Esophagus muscularis mucosa (tissue), 4 donors: ENCODE measurements at places on chromosomes 3 and 15.
A peak's percentile ranks its signal among the peaks of the same experiment; 100 is the strongest.

GRCh38 chr3:126147147-126147931 is 33.0 kb downstream of the ALDH1L1 start:
- peak; percentile 91 for DNase-seq

GRCh38 chr3:42024591-42025351 is 62.9 kb upstream of the ULK4 start:
- DNase-seq, result no peak

- no peak for DNase-seq
These were observed 396.3 kb upstream of the PROK2 start for GRCh38 chr3:72181251-72181650.

- DNase-seq, result peak; percentile 97
These were observed at the start of gene C3orf18 for GRCh38 chr3:50567386-50568167. TSS of gene C3orf18 (minus strand) at chr3:50567747. CDS start at chr3:50565699, 2,048 bp downstream.

DNA sequence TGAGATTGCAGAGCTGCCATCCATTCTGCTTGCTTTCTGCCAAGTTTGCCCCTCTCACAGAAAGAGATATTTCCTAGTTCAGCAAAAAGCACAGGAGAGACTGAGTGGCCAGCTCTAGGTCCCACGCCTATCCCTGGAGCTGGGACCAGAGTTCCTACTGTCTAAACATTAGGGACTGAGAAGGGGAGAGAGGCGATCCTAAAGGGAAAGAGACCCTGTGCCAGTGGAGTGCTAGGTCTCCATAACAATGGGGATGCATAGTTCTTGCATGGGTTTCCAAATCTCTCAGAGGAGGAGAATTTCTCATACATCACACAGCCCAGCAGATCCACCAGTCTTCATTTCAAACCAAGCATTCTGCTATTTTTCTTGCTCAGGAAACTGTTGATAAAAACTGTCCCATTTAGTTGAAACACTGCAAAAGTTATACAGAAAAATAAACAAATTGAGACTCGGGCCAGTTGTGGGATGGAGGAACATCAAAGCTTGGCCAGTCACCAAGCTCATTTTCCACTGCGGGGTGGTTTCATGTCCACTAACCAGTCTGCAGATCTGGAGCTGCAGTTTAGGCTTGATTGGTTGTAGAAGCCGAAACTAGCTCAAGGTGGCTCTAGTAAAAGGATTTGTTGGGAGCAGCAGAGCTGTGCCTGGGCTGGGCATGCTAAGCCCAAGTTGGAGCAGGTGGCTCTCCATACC is 62.7 kb downstream of the EEFSEC start:
- no peak for DNase-seq

DNA sequence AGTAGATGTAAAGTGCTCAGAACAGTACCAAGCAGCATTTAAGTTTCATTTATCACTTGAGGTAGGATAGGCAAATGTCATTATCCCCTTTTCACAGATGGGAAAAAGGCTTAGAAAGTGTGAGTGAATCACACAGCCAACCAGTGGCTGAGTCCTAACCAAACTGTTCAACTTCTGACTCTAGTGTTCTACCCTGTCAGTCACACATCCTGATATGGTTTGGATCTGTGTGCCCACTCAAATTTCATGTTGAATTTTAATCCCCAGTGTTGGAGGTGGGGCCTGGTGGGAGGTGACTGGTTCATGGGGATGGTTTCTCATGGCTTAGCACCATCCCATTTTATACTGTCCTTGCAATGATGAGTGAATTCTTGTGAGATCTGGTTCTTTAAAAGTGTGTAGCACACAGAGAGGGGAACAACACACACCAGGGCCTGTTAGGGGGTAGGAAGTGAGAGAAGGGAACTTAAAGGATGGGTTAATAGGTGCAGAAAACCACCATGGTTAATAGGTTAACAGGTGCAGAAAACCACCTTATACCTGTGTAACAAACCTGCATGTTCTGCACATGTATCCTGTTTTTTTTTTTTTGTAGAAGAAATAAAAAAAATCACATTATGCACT is 304.7 kb downstream of the SUCLG2 start:
- no peak for DNase-seq

DNA sequence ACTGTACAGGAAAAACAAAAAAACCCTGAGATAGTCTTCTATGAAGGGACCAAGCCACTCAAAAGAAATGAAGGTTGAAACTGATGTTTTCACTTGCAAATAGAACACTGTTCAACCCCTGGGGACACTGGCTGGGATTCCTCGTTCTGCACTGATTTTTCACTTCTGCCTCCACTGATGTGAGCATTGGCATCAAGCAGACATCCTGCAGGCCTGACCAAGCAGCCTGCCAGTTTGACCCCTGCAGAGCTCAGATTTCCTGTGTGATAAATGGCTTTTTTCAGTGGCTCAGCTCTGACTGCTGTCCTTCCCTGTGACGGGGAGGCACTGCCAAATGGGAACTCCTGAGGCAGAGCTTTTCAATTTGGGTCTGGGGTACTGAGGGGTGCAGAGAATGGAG is 50.0 kb downstream of the RASGRP1 start:
- peak; percentile 47 for DNase-seq

GRCh38 chr3:177973241-177973840 is 562.9 kb upstream of the KCNMB2 start:
- DNase-seq, result no peak
